Left ventricle myocardium superior (tissue), 1 donor: ENCODE measurements at places on chromosomes 3 and 15. TPM values are rescaled to one million over a fixed set of nuclear protein-coding genes. Genes with fewer than 3 reads are reported as not detected.

The PRSS50 gene
- 0.10 TPM for total RNA-seq

DNA sequence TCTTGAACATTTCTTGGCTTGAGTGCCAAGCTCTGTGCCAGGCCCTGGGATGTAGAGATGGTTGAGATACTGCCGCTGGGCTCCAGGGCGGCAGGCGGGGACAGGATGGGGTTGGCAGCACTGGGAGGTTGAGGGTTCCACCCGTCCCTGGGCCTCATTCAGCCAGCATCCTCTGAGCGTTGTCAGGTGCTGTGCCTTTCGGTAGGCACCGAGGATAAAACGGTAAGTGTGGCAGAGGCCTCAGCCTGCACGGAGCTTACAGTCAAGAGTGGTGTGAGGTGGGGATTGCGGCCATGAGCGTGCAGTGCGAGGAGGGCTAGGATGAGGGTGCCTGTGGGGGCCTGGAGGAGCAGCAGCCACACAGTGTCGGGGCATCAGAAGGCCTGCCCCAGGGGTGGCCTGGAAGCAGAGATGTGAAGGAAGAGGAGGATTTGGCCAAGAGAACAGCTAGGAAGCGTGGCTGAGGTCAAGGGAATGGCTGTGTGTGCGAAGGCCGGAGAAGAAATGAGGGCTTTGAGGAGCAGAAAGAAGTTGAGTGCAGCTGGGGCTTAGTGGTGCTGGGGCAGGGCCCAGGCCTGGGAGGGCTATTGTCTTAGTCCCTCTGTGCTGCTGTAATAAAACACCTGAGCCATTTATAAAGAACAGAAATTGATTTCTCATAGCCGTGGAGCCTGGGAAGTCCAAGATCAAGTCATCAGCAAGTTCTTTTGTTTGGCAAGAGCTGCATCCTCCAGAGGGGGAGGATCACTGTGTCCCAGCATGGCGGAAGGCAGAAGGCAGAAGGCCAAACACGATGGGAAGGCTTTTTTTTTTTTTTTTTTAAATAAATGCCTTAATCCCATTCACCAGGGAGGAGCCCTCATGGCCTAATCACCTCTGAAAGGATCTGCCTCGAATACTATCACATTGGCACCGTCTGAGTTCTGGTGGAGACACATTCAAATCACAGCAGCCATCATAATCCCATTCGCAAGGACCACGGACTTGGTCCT lies 22.7 kb downstream of the CORO2B start:
- no peak for DNase-seq

- no peak for DNase-seq
These were observed 496.3 kb upstream of the CNTN3 start for GRCh38 chr3:75110741-75111140.

GRCh38 chr3:182567700-182568099 lies 225.6 kb upstream of the ATP11B start:
- DNase-seq: no peak

DNA sequence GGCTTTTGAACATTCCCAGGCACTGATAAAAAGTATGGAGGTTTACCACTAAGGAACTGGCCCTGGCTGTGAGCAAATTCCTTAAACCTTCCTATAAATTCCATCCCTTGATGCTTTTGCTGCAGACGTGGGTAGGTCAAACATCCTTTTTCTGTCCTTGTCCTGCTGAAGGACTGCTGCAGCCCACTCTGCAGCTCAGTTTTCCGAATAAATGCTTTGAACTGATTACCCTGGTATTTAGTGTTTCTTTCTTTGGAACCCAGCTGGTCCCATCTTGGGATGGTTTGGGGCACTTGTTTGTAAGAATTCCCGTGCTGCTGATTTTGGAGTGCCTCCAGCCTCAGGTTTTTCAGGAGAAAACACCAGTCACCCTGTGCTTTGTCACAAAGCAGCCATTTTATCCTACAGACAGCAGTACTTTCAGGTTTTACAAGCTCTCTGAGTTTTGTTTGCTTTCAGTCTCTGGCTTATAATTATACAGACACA lies 815.9 kb downstream of the VGLL3 start:
- DNase-seq: no peak
